GM23338 (cell line): ENCODE measurements at places on chromosomes 1 and 21. TPM values are rescaled to one million over a fixed set of nuclear protein-coding genes. Genes with fewer than 3 reads are reported as not detected.

The GBP7 gene
- polyA plus RNA-seq = not detected in 2 replicates

The TFF3 gene
- polyA plus RNA-seq = 3.1 and 3.3 TPM in 2 replicates

The FTCD gene
- polyA plus RNA-seq = 2.3 and 2.6 TPM in 2 replicates

The NRIP1 gene
- 2.3 and 3.0 TPM in 2 replicates for polyA plus RNA-seq

The PLD5 gene
- 4.1 and 5.5 TPM in 2 replicates for polyA plus RNA-seq

The AQP10 gene
- polyA plus RNA-seq = not detected in 2 replicates
